Right lobe of liver (tissue), 6 donors: ENCODE measurements at places on chromosomes 4 and X.

DNA sequence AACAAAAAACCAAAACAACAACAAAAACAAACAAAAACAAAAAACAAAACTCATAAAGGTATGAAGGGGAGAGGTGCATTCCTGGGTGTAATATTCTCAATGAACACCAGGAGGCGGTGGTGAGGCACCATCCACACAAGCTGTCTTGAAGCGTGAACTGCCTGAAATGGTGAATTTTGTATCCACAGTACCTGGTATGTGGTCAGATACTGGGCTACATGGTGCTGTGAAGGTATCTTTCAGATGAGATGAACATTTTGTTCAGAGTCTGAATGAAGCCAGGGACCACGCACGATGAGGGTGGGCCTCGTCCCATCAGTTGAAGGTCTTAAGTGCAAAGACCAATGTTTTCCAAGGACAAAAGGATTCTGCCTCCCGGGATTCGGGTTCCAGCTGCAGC lies 58.5 kb downstream of the ASMT start:
- no peak for DNase-seq

DNA sequence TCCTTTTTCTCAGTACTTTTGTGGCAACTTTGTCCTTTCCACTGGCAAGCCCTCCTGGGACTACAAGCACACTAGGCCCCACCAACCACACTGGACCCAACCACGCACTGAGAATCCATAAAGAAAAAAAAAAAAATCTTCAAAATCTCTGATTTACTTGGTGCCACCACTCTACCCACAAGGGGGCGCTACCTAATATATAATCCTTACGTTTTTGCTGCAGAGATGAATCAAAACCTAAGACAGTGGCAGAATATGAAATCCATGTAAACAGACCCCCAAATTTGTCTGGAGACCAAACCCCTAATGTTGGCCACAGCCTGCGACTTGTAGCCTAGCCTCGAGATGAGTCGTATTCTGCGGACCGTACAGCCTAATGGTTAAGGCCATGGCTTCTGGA lies 63.5 kb upstream of the ARHGAP36 start:
- DNase-seq: no peak

DNA sequence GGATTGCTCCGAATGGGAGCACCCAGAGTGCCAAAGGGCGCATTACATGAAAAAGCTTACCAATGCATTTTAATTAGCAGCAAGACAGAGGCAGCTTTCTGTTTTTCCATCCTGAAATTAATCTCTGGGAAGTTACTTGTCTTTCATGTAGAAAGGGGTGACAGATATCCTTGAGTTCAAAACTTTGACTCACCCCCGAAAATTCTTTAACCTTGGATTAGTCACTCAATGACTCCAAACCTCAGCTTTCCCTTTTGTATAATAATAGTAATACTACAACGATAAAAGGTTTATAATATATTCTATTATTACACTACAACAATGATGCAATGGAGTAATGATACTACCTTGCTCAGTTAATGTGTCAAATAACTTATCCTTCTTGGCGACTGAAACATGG lies 126.3 kb downstream of the ADAMTS3 start:
- no peak for DNase-seq

DNA sequence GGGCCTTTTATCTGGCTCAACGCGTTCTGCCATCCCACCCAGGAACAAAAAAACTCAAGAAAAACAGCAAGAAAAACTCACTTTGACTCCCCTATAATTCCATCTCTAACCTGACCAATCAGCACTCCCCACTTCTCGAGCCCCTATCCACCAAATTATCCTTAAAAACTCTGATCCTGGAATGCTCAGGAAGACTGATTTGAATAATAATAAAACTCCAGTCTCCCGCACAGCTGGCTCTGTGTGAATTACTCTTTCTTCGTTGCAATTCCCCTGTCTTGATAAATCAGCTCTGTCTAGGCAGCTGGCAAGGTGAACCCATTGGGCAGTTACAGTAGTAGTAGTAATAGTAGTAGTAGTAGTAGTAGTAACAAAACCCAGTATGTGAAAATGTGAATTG lies 165.7 kb upstream of the CASK start:
- DNase-seq: no peak
